ENCODE measurements at places on chromosomes 7 and 10.
A peak's percentile ranks its signal among the peaks of the same experiment; 100 is the strongest.

- DNase-seq: no peak
Observed at GRCh38 chr10:133003188-133003587, 60.8 kb upstream of the CFAP46 start.

GRCh38 chr7:70699271-70699670, 432.7 kb upstream of the GALNT17 start:
- DNase-seq: no peak

DNA sequence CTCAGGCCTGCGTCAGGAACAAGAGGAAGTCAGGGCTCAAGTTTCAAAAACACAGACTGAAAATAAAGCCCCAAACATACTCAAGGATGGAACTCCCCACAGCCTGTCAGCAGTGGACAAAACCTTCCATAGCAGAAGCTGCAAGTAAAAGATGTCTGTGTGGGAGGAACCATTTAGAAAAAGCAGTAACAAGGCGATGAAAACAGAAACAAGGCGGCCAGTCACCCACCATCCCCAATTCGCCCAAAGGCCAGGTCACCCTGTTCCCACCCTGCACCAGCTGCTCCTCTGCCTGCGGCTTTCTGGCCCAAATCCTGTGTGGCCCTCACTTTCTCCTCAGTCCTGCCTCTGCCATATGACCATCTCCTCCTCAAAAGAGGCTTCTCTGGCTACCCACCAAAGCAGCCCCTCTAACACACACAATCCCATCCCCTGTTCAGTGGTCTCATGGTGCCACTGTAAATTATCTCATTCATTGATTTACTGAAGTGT, 27.8 kb downstream of the KCNMA1 start:
- DNase-seq: no peak

DNA sequence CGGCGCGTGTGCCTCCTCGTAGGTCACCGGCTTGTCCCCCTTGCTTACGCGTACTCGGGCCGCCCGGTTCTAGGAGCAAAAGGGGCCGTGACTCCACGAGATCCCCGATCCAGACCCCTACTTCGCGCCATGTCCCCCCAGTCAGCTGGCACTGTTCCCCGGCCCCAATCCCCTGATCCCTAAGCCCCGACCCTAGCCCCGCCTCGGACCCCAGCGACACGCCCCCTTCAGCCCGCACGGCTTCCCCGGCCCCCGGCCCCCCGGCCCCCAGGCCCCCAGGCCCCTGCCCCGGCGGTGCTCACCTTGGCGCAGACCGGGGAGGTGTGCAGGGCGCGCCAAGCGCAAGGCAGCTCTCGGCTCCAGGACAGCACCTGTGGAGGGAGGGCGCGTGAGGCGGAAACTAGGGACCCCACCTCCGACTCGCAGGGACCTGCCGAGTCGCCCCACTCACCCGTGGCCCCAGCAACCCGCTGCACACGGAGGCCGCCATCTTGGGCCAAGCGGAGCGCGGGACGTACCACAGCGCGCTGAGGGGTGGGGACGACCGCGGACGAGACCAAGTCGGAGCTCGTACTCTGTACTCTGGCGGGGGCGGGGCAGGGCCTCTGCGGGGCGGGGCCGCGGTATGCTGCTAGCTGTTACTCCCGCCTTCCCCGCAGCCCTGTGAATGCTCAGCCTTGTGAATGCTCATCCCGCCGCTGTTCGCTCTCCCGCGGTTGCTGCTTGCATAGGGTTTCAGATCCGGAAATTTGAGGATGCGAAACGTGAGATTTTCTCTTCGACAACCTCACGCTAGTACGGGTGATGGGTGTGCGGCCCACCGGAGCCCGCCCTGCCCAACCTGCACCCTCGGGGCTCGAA, at the start of gene MRPS24:
Gene MRPS24 (minus strand): TSS at position 512 of the 861 bp plus-strand sequence. CDS start 22 bp downstream, at position 490.
- DNase-seq: peak; percentile 96

- peak; percentile 3 for DNase-seq
Observed at GRCh38 chr7:29723599-29723998, 82.7 kb upstream of the WIPF3 start.

- DNase-seq: no peak
Observed at GRCh38 chr10:36188461-36188860, 546.4 kb upstream of the FZD8 start.

DNA sequence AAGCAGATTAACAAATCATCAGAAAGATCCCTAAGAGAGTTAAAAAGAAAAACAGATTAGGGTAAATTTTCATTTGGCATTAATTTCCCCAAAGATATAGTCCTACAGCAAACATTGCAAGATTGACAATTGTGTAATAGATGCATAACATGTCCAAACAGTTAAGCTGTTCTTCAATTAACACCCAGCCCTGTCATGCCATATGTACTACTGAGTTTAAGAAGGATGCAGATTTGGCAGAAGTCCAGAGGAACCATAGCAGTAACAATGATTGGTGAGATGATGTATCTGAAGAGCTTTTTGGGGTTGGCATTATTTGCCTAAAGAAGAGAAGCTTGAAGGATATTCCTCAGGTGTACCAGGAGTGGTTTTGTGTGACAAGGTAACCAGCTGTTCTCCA, 287.6 kb downstream of the LRMDA start:
- no peak for DNase-seq

DNA sequence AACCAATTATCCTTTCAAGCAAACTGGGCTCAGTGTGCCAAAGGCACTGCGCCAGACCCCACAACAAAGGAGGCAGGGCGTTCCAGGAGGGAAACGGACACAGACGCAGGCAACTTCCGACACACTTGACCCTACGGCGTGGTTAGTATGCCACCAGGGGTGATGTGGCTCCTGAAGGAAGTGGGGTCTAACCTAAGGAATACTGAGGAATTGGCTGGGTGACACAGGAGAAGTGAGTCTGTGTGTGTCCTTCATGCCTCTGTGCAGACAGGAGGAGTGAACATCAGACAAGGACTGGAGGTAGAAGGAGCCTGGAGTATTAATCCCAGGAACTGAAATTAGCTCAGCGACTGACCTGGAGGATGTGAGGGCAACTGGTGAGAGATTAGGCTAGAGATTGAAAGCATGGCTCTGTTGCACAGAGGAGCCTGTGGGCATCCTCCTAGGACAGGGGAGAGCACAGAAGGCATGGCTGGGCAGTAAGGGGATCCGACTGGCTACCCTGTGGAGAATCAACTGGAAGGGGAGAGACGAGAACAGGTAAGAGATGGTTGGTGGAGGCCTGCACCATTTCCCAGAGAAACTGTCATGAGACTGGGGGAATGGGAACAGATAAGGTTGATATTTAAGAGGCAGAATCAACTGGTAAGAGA, 27.8 kb downstream of the GSDME start:
- DNase-seq: no peak

- DNase-seq: no peak
Observed at GRCh38 chr10:57694956-57695608, 572.6 kb downstream of the IPMK start.

GRCh38 chr10:93370961-93371360, 111.2 kb downstream of the MYOF start:
- no peak for DNase-seq

DNA sequence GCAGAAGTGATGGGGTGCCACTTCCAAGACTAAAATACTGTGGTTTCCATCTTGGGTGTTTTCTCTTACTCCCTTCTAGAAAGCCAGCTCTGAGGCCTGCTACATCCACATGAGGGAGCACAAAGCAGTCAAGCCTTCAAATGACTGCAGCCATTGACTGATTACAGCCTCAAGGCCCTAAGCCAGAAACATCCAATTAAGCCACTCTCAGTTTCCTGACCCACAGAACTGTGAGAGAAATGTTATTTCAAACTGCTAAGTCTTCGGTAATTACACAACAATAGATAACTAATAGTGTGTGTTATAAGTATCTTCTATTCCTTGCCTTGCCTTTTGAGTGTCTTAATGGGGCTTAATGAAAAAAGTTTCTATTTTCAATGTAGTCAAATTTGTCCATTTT, 24.8 kb downstream of the BRAF start:
- no peak for DNase-seq

GRCh38 chr7:138889582-138890498, 91.3 kb downstream of the KIAA1549 start:
- no peak for DNase-seq

- DNase-seq: no peak
Observed at GRCh38 chr7:127754457-127754856, 102.5 kb downstream of the SND1 start.

- DNase-seq: peak; percentile 16
Observed at GRCh38 chr10:98045785-98046389, 15.5 kb upstream of the CRTAC1 start.

DNA sequence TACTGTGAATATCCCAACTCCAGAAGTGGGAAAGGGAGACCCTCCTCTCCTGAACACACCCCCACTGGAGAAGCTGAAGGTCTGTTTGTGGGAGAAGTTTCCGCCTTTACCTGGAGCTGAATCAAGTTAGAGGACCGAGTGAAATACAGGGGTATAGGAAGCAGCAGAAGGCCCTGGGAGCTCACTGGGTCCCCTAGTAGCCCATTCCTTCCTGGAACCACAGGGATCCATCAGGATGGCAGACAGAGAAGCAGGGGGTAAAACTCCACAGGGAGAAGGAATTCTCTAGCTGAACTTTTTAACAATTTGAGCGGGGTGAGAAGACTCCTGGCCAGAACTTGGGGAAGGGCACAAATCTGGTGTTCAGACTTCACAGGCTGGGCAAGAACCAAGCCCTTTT, 275.8 kb downstream of the GRID1 start:
- no peak for DNase-seq
